BJ (cell line): ENCODE measurements at places on chromosomes 5 and 9. TPM values are rescaled to one million over a fixed set of nuclear protein-coding genes. Genes with fewer than 3 reads are reported as not detected.

DNA sequence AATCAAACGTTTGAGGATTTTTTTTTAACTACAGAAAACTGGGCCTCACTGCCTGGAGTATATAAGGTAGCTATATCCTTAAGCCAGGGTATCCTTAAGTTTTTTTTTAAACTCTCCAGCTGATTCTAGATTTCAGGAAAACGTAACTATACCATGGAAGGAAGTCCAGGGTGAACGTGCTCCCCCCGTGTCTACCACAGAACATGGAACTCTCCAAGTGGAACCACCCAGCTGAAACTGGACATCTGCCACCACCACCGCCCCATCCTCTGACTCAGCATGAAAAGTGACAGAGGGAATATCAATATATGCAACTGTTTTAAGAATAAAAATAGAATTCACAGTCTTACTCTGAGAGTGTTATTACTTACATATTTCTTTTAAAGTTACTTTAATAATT, 61.3 kb downstream of the DROSHA start:
- no peak for DNase-seq

GRCh38 chr5:161745392-161745791, 59.9 kb downstream of the GABRA6 start:
- no peak for DNase-seq

- no peak for DNase-seq
These were observed 2.5 kb upstream of the RAB14 start for GRCh38 chr9:121204121-121204520.

GRCh38 chr9:133754187-133754586, 16.0 kb upstream of the SARDH start:
- no peak for DNase-seq

The IFNA2 gene
- not detected in 2 replicates for polyA plus RNA-seq

DNA sequence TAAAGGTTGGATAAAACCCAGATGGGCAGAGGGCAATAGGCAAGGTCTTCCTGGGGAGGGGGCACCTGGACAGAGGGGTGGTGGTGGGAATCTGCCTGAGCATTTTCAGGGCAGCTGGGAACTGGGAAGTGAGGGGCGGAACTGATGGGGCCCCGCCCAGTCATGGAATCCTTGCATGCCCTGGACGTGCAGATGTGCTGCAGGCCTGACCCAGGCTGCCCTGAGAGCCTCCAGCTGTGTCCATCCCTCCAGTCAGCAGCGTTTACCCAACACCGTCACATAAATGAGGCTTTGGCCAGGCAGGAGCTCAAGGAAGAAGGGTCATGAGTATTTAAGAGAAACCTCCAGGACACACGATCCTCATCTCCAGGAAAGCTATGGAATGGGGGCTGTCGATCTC, 70.3 kb downstream of the DAB2IP start:
- no peak for DNase-seq

- DNase-seq = no peak
These were observed 14.4 kb upstream of the TPM2 start for GRCh38 chr9:35703906-35704672.

DNA sequence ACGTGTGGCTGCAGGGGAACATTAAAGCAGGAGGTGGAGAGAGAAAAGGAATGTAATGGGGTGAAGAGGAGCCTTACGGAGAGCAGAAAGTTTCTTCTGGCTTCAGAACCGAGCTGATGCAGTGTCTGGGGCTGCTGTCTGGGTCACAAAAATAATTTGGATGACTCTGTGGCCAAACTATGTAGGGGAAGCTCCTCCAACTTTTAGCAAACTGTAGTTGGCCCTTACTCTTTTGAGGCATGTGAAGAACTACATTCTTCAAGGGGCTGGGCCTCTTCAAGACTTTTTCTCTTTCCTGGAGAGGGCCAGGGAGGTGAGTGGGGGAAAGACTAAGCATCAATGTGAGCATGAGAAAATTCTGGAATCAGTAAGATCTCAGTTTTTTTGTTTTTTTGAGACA, 31.9 kb upstream of the SPARC start:
- peak; percentile 88 for DNase-seq

The ADAMTS12 gene
- polyA plus RNA-seq = 25.6 and 30.1 TPM in 2 replicates

DNA sequence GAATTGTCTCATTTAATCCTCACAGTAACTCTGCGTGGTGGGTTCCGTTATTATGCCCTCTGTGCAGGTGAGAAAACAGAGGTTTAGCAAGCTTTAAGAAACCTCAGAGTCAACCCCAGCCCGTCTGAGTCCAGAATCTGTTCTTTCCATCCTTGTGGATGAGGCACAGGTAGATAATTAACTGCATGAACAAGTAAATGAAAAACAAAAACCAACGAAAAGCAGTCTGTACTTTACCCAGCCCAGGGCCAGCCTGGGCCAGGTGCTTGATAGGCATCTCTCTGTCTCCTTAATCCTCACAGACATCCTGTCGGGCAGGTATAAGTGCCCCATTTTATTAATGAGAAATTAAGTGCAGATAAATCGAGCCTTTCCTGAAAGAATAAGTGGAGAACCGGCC, 25.3 kb upstream of the CXCL14 start:
- DNase-seq = no peak

- no peak for DNase-seq
These were observed 84.1 kb upstream of the SLCO4C1 start for GRCh38 chr5:102380174-102380573.

The CCDC183 gene
- polyA plus RNA-seq = 0.20 and 0.33 TPM in 2 replicates

- DNase-seq = no peak
These were observed 14.8 kb downstream of the ROR2 start for GRCh38 chr9:91935066-91935749.

- no peak for DNase-seq
These were observed 20.3 kb downstream of the CDC14B start for GRCh38 chr9:96599298-96599697.

The CYFIP2 gene
- 4.2 and 4.4 TPM in 2 replicates for polyA plus RNA-seq

The SHB gene
- 14.0 and 18.6 TPM in 2 replicates for polyA plus RNA-seq

The CYSRT1 gene
- 0.58 and 0.74 TPM in 2 replicates for polyA plus RNA-seq

- no peak for DNase-seq
These were observed 31.1 kb upstream of the DUSP1 start for GRCh38 chr5:172802112-172802511.

DNA sequence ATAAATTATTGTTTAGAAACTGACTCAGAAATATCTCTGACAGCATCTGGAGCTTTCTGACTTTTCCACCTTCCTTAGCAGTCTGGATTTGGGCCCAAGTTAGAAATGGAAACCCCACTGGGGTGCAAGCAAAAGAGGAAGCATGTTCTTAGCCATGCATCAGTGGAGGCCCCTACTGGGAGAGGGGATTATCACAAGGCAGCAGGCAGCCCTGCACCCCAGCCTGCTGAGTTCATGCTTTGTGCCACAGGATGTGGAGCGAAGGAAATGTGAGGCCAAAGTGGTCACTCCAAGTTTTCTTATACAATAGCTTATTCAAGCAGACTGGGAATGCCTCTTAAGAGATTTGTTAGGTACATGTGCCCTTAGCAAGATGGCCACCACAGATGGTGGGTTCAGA, 146.5 kb upstream of the TLX3 start:
- no peak for DNase-seq

DNA sequence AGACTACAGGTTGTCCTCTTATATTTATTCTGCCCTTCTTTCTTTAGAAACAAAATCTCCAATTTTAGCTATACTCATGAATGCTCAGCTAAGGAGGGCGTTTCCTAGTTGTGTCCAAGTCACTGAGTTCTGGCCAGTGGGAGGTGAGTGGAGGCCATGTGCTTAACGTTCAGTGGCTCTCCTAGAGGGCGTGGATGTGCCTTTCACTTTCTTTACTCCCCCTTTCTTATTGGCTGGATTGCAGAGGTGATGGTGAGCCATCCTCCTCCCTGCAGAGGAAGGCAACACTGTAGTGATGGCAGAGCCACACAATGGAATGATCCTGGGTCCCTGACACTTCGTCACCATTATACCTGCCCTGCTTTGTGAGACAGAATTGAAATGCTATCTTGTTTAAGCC, 54.6 kb downstream of the ALG2 start:
- DNase-seq = no peak

DNA sequence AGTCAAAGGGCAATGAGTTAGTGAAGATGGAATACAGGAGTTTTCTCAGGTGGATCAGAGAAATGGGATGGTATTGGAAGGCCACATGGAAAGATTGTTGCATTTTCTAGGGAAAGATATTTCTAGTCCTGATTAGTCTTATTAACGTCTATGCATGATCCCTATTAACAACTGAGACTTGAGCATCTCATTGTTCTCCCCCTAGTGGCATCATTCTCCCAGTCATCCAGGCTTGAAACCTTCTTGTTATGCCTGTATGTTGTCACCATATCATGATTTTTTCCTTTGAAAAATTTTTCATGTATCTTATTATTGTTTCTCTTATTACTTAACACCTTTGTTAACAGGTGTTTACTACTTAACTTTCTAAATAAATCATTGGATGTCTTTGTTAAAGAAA, 34.4 kb downstream of the KIF2A start:
- DNase-seq = no peak

DNA sequence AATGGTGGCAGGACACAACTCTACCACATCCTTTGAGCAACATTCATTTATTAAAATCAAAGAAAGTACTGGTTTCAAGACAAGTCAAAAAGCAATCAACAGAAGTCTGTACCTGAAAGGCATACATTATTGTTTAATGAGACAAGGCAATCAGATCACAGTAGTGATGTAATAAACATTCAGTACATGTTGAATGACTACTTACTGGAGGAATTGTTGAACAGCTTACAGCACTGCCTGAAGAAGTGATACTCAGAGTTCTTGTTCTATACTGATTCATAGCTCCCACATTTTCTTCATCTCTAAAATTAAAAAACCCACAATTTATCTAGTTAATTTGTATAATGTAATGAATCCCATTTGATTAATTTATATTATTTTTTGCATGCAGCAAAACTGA, 18.2 kb downstream of the RIOK2 start:
- no peak for DNase-seq

DNA sequence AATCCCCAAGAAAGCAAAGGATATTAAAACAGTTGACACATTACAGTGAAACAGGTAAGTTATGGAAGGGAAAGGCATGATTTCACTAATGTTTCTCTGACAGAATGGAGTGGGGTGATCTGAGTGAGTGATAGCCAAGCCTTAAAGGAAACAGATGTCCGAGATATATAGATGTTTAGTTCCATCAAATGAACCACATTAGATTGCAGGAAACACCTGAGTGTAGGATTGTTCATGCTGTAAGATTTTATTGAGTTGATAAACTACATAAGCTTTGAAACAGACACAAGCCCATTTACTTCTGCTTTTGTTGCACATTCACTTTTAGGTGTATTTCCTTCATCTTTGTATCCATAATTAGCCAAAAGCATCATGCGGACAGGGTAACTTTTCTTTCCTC, 167.1 kb upstream of the PPP1R2B start:
- no peak for DNase-seq

GRCh38 chr5:1779782-1780613, 19.6 kb downstream of the MRPL36 start:
- no peak for DNase-seq

The FSD1L gene
- 0.81 and 2.0 TPM in 2 replicates for polyA plus RNA-seq

DNA sequence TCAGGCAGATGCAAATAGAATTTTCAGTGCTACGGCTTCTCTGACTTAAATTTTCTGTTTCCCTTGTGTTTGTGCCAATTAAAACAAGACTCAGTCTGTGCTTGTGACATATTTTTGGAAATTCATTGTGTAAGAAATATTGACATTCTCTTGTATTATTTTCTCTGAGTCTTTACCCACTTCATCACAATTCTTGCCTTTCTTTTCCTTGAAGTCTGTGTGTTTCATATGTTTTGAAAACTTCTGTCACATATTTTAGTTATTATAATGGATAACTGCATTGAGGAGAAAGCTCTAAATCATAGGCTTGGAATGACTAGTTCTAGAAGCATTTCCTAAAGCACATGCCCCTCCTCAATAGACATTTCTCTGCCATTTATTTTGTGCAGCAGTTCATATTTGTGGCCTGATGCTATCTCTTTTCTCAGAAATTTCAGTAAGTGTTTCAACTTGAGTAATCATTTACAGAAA, 206.6 kb downstream of the PALM2AKAP2 start:
- DNase-seq = peak; percentile 89

- no peak for DNase-seq
These were observed 139.5 kb downstream of the NIPBL start for GRCh38 chr5:37015795-37016666.

GRCh38 chr9:137108608-137109249, 5.8 kb downstream of the DPP7 start:
- no peak for DNase-seq

DNA sequence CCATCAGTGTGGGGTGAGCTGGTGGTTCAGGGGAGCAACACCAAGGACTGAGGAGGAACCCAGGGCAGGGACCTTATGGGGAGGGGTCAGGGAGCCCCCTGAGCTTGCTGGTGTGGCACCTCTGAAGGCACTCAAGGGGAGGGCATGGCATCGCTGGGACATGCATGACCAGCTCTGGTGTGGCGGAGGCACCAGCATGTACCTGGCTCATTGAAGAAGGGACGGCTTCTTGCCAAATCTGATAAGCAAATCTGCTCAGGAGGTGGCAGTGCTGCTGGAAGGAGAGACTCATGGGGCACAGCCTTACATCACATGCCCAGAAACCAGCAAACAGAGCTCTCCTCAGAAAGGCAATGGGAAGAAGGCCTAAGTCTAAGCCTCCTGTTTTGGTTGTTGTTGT, 421.8 kb downstream of the SEMA5A start:
- no peak for DNase-seq

The SPINK9 gene
- polyA plus RNA-seq = not detected in 2 replicates

DNA sequence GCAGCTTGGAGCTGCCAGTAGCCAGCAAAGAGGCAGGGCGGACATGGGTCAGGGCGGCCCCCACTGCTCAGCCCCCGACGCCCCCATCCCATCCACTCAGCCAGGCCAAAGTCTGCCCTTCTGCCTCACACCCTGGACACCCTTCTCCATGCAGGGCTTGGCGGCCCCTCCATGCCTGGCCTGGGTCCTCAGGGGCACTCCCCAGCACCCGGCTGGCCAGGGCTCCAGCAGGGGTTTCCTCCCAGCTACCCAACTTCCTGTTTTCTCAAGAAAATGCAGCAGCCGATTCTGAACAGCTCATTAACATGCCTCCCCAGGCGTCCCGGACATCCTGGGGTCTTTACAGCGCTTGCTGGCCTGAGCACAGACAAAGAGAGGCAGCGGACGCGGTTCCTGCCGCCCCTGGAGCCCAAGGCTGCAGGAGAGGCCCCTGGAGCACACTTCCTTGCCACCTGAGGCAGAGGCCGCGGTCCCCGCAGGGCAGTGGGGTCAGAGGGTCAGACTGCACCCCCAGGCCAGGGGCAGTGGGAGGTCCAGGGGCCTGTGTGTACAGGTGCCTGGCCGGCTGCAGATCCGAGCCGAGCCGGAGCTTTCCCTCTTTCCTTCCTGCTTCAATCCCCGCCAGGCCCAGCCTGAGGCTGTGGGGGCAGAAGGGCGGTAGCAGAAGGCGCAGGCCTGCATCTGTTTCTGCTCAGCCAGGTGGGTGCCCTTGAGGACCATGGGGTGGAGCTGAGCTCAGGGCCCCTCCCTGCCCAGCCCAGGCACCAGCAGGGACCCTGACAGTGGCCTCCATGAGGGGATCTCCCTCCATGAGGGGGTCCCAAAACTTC, 18.7 kb upstream of the NRARP start:
- no peak for DNase-seq

DNA sequence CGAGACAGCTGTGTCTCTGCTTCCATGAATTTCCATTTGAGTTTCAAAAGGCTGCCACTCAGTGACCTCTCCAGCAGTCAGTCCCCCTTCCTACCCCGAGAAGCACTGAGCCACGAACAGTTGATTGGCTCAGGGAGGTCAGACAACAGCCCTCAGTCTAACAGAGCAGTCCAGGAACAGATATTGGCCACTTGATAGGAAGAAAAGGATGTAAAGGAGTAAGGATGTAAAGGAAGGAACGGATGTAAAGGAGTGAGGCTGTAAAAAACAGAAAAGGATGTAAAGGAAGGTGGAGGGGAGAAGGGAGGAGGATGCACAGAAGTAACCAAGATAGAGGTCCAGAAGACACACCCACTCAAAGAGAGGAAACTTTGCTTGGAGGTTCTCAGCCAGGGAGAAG, 3.2 kb upstream of the NR4A3 start:
- no peak for DNase-seq

GRCh38 chr9:127963359-127964064, 17.3 kb downstream of the EEIG1 start:
- no peak for DNase-seq
